ENCODE measurements at places on chromosomes 11 and 22. TPM values are rescaled to one million over a fixed set of nuclear protein-coding genes. Genes with fewer than 3 reads are reported as not detected.

Gene SCUBE1
- total RNA-seq, result 0.12 TPM

GRCh38 chr11:66224226-66224855, 44.1 kb upstream of the RAB1B start:
- no peak overlapping the region for H3K27ac ChIP-seq
- H3K4me3 ChIP-seq, result no peak overlapping the region
- DNase-seq, result no peak
- no peaks in the 10 kb centered on the region for H3K27me3 ChIP-seq
- H3K4me1 ChIP-seq, result peaks cover 18% of the 10 kb centered on the region

Gene P4HA3
- total RNA-seq, result not detected

Gene ESAM
- 2.3 TPM for total RNA-seq

Gene PRG3
- not detected for total RNA-seq

Gene MGAT3
- total RNA-seq, result 41.5 TPM

Gene LDHAL6A
- total RNA-seq, result not detected

GRCh38 chr22:36510966-36511881, 4.4 kb upstream of the FOXRED2 start:
- no peak for DNase-seq
- H3K4me1 ChIP-seq, result peaks cover 17% of the 10 kb centered on the region
- H3K27me3 ChIP-seq, result no peaks in the 10 kb centered on the region
- H3K27ac ChIP-seq, result peak overlapping the region; percentile 47

GRCh38 chr11:4697585-4697984, at the start of gene OR51E2:
Gene OR51E2, minus strand, starts transcription at chr11:4697853. Its CDS starts 15,142 bp downstream, at chr11:4682711.
- H3K27ac ChIP-seq, result no peak within 1 kb of the TSS
- no peaks in the 10 kb centered on the region for H3K36me3 ChIP-seq
- DNase-seq, result no peak
- H3K4me1 ChIP-seq, result no peaks in the 10 kb centered on the region

Gene UBE4A
- 34.2 TPM for total RNA-seq

- H3K36me3 ChIP-seq, result peaks cover 90% of the 10 kb centered on the region
- DNase-seq, result no peak
- H3K27ac ChIP-seq, result peak overlapping the region; percentile 46
- H3K27me3 ChIP-seq, result no peaks in the 10 kb centered on the region
- H3K4me3 ChIP-seq, result no peak overlapping the region
Measured at GRCh38 chr11:72836111-72836510, 21.9 kb downstream of the ATG16L2 start.

Gene RASSF10
- total RNA-seq, result not detected

Gene SHANK2
- 0.24 TPM for total RNA-seq

Gene DEFB131B
- not detected for total RNA-seq

Gene TMPRSS5
- total RNA-seq, result 1.3 TPM

DNA sequence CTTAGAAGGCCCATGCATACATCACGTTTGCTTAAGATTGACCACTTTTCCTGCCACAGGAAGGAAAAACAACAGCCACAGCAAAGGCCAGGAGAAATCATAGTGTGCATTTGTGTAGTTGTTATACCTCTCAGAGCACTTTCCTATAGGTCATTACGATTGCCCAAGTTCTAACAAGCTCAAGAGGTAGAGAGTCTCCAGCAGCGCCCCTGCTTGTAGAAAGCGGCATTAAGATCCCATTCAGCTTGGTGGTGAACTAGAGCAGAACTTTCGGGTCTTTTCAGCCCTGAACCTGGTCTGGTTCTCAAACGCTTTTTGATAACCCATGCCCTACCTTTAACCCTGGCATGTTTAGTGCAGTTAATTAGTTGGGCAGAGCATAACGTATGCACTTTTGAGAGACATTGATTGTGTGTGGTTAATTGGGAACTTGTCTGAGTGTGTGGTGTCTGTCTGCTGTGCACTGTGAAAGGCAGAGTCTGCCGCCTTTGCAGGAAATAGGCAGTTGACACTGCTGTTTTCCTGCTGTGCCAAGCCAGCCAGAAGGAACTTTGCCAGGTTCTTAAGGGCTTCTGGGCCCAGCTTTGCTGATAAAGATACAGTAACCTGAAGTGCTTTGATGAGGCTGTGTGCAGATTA, 109.9 kb upstream of the CLMP start:
- no peaks in the 10 kb centered on the region for H3K36me3 ChIP-seq
- peaks cover 4% of the 10 kb centered on the region for H3K27me3 ChIP-seq
- H3K4me1 ChIP-seq, result peaks cover 29% of the 10 kb centered on the region
- no peak for DNase-seq
- no peak overlapping the region for H3K4me3 ChIP-seq

Gene IRAG1
- total RNA-seq, result not detected

Gene ISX
- not detected for total RNA-seq

Gene PRODH
- not detected for total RNA-seq

Gene APOA4
- not detected for total RNA-seq

Gene IGSF9B
- 0.83 TPM for total RNA-seq

Gene MIAT
- 7.3 TPM for total RNA-seq

Gene OR10D3
- not detected for total RNA-seq

Gene RAB3IL1
- total RNA-seq, result not detected

DNA sequence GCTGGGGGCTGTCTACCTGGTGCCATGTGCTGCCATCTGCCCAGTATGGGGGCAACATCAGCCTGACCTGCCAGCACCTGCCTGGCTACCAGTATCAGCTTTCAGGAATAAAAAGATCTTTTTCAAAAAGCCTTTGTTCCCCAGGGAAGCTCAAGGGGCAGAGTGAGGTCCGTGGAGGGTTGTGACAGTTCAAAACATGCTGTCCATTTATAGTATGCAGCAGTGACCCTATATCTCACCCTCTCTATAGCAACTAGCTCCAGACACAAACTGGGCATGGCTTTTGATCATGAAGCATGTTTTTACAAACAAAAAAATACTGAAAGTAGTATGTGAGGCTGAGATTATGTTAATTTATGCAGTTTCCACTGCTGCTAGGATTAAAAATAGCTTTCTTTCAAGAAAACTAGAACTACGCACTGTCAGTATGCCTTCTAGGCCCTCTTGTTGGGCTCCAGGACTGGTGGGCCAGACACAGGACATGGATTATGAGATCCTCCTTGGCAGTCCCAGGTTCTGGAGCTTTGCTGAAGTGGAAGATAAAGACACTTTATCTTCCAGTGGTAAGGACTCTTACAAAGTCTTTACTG, 23.4 kb downstream of the NAV2 start:
- H3K27me3 ChIP-seq, result peaks cover 2% of the 10 kb centered on the region
- no peak overlapping the region for H3K4me3 ChIP-seq
- no peak overlapping the region for H3K27ac ChIP-seq
- no peak for DNase-seq
- no peaks in the 10 kb centered on the region for H3K36me3 ChIP-seq

GRCh38 chr11:103904324-103904667, 132.1 kb upstream of the DDI1 start:
- H3K4me1 ChIP-seq, result peaks cover 24% of the 10 kb centered on the region
- no peaks in the 10 kb centered on the region for H3K36me3 ChIP-seq
- H3K27me3 ChIP-seq, result no peaks in the 10 kb centered on the region
- no peak overlapping the region for H3K4me3 ChIP-seq

DNA sequence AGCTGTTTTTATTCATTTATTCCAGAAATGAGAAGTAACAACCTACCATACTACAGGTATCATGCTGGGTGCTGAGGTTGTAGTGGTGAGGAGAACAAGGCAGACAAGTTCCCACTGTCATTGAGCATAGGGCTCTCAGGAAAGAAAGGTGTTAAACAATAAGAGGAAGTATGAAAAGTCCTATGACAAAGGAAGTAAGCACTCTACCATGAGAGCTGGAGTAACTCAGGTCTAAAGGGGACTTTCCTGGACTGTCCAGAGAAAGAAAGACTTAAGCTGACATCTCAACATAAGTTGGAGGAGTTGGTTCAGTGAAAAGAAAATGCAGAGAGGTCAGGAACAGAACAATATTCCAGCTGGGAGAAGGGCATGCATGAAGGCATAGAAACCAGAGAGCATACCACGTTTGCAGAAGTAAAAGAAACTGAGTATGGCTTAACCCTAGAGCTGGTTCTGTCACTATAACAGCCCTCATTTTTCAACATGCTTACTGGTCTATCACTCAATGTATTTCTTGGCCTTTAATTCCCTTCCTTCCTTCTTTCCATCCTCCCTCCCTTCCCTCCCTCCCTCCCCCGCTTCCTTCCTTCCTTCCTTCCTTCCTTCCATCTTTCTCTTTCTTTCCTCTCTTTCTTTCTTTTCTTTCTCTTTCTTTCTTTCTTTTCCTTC, 137.8 kb upstream of the BDNF start:
- no peak for DNase-seq
- H3K36me3 ChIP-seq, result no peaks in the 10 kb centered on the region
- no peaks in the 10 kb centered on the region for H3K4me1 ChIP-seq

Gene CNTF
- total RNA-seq, result 3.2 TPM

DNA sequence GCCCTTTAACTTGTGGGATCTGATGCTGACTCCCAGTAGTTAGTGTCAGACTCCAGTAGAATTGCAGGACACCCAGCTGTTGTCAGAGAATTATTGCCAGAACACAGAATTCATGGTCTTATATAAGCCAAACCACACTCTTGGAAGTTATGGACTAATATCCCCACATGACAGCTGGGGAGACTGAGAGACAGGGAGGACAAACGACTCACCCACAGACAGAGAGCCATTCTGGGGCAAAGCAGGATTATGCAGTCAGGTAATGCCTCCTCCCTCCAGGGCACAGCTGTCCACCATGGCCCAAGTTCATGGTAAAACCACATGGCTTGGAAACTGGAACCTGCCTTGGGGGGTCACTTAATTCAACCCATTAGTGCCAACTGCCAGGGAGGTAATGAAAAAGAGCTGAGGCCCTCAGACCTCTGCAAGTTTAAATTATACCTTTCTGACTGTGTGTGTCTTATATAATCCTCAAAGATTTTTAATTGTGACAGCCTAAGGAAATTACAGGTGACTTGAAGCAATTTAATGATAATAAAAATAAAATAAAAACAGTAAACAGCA, 299.5 kb downstream of the BUD13 start:
- H3K36me3 ChIP-seq, result no peaks in the 10 kb centered on the region
- H3K4me1 ChIP-seq, result no peaks in the 10 kb centered on the region
- no peak overlapping the region for H3K27ac ChIP-seq
- H3K27me3 ChIP-seq, result peaks cover 5% of the 10 kb centered on the region
- no peak for DNase-seq
- no peak overlapping the region for H3K4me3 ChIP-seq

- no peaks in the 10 kb centered on the region for H3K36me3 ChIP-seq
- H3K4me3 ChIP-seq, result no peak overlapping the region
- H3K27me3 ChIP-seq, result no peaks in the 10 kb centered on the region
Measured at GRCh38 chr11:10181811-10182210, 112.2 kb downstream of the SBF2 start.
